NT2/D1 (cell line): ENCODE measurements at places on chromosomes 3 and 15.
A peak's percentile ranks its signal among the peaks of the same experiment; 100 is the strongest.

- peak; percentile 56 for DNase-seq
Measured at GRCh38 chr3:183161552-183162336, 790 bp downstream of the LAMP3 start.

DNA sequence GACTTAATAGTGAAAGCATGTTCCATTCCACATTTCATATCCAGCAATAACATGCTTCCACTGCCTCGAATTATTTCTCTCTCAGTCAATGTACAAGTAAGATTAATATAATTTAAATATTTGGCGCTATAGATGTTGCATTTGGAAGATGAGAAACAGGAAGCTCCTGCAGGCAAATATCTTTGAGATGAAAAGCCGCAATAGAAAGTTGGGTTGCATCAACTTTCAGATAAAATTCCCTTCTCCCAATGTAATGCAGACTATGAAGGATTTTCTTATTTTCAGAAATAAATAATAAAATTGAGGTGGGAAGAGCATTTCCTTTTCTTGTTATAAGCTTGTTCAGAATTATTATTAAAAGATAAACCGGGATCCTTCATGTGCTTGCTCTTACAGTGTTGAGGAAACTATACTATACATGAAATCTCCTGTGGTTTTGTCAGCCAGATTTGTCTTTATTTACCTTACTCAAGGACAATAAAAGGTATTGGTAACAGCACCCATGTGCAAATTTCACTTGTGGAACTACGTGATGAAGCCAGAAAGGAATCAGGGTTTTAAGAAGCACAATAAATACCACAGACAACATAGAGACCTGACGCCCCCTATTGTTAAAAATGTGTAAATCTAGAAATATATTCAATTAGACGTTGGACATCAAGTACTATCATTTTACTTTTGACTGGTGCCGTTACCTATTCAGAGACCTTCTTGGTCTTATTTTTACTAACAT, 307.0 kb downstream of the ARPP21 start:
- peak; percentile 20 for DNase-seq

DNA sequence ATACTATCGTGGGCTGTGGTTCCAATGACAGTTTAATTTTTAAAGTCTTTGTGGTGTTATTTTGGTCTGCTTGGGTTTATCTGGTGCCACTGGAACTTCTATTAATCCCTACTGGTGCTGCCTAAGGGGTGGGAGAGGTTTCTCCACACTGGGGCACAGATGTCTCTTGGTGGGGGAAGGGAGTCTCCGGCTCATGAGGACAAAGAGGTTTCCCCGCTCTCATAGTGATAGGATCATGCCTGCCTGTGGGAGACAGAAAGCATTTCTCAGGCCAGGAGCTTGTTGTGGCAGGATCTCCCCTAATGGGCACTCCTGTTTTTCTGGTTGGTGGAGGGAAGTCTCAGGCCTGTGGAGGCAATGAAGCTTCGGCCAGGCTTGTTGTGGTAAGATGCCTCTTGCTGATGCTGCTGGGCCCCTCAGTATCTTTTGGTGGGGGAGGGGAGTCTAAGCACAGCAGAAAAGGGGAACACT, 84.3 kb upstream of the THRB start:
- DNase-seq, result peak; percentile 11

DNA sequence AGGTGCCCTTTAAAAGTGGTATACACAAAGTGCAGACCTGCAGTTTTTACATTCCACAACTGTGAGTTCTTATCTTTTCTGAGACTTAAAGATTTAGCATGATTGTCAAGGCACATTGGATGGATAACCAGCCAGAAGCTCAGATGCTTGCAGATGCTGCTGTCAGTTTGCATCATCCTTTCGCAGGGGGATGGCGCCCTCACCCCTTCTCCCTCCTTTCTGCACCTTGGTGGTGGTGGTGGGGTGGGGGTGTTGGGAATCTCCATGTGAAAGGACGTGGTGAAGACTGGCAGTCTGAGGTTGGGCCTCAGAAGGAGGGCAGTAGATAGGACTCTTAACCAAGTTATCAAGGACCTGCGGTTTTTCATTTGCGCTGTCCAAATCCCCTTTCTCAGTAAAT, 309.6 kb upstream of the SEMA6D start:
- peak; percentile 22 for DNase-seq

DNA sequence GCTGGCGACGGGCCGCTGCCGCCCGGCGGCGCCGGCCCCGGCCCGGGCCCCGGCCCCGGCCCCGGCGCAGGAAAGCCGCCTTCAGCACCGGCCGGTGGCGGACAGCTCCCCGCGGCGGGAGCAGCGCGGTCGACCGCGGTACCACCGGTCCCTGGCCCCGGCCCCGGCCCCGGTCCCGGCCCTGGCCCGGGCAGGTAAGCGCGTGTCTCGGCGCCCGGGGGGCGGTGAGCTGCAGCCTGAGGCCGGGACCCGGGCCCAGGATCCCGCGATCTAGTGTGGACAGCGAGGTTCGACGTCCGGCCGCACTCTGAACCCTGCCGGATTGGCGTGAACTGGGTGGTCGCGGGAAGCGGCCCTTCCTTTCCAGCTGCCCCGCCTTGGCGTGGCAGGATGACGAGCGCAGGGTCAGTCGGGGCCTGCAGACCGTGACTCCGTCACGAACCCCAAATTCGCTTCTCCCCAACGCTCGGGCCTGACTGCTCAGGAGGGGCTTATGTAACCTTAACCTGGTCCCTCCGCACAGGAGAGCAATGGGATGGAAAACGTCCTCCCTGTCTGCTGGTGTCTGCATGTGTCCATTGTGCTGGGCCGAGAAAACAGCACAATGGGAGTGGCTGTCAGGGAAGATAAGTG, 472 bp downstream of the BSN start:
- DNase-seq, result no peak

- DNase-seq, result no peak
Measured at GRCh38 chr3:58036293-58037032, 28.2 kb downstream of the FLNB start.

GRCh38 chr3:150911771-150912170, 6.5 kb upstream of the MINDY4B start:
- DNase-seq, result no peak
